ENCODE measurements at places on chromosomes 12 and 14.

GRCh38 chr12:92136965-92137721 lies 8.5 kb downstream of the BTG1 start:
- DNase-seq: peak; percentile 91

GRCh38 chr12:1737652-1738286 lies 46.9 kb downstream of the ADIPOR2 start:
- no peak for DNase-seq

DNA sequence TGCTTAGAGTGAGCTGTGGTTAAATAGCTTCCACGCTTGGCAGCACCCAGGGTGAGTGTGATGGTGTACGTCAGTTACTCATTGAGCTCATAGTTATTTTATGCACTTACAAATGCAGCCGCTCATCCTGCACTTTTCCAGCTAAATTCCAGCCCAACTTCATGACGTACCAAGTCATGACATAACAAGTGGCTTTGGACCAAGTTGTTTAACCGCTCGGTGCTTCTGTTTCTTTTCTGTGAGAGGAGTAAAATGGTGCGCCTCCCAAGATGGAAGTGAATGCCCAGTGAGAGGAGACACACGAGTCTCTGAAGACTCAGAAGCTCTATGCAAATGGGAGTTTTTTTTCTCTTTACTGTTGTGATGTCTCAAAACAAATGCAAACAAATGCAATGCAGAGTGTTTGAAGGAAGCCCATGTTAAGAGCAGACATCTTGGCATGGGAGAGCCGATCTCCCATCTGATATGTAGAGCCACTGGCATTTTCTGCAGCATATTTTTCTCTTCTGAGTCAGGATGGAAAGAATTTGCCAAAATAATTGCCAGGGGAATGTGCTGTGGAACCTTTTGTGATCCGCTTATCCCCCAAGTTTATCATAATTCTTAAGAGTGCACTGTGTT lies 72.2 kb downstream of the FBXW8 start:
- peak; percentile 57 for DNase-seq

- no peak for DNase-seq
These were observed 4.4 kb downstream of the NACA start for GRCh38 chr12:56720731-56721151.

DNA sequence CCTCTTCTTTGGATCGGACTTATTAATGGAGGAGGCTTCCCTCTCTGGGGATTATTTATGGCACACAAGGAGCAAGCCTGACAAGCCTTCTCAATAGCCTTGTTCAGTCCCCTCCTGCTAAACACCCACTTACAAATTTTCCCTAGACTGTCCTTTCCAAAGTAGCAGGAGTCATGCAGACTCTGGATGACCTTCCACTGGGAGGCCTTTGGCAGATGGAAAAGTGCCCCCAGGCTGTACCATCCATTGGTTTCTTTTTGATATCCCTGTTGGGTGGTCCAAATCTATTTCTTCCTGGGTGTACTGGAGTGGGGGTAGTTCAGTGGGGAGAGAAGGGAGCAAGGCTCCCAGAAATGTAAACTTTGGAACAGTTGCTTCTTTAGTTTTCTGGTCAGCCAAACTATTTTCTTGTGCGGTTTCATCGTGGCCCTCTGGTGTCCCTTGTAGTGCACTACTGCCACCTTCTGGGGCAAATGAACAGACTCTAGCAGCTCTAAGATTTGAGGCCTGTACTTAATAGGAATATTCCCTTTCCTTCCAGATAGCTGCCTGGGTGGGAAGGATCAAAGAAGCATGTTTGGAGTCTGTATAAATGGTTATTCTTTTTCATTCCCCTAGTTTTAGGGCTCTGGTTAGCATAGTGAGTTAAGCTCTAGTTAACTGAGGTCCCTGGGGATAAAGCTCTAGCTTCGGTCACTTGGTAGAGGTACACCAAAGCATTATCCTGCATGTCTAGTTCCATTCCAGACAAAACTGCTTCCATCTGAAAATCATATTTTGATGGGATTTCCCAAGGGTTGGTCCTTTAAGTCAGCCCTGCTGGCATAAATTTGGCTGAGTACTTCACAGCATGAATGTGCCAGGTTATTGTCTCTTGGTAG lies 409.5 kb downstream of the SLC6A15 start:
- peak; percentile 75 for DNase-seq

DNA sequence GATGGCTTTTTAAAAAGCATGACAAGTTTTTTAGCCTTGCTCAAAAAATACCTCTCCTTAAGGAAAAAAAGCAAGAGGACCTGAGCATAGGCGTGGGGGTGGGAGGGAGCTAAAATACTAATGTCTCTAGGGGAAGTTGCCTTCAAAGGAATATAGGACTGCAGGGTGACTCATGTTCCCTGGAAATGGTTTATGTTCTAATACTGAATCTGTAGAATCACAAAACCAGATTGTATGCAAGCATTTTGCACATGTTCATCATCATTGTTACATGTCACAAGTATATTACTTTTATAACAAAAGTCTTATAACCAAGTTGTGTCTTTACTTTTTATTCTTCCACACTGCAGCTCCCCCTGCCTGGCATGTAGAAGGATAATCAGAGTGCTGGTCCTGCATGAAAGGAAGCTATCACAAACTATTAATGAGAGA lies 36.6 kb downstream of the GPR135 start:
- peak; percentile 80 for DNase-seq

DNA sequence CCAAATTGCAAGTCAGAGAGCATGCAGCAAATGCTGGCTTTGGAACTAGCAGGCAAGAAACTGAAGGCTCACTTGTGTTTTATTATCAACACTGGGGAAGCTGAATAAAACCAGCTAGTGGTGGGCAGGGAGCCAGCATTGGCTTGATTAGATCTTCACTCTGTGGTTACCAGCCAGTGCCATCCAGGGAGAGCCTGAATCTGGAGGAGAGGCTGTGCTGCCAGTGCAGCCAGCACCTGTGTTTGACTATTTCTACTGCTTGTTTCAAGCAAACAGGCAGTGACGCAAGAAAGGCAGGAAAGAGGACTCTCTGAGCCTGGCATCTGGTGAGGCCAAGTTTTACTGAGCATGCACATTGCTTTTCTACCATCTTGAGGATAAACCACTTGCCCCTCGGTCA lies 247.0 kb downstream of the PHLDA1 start:
- DNase-seq: peak; percentile 25

DNA sequence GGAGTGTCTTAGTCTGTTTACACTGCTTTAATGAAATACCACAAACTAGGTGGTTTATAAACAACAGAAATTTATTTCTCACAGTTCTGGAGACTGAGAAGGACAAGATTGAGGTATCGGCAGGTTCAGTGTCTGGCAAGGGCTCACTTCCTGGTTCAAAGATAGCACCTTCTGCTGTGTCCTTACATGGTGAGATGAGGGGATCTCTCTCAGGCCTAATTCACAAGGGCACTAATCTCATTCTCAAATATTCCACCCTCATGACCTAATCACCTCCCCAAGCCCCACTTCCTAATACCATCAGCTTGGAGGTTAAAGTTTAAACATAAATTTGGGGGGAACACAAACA lies 35.0 kb upstream of the PLEK2 start:
- DNase-seq: no peak

DNA sequence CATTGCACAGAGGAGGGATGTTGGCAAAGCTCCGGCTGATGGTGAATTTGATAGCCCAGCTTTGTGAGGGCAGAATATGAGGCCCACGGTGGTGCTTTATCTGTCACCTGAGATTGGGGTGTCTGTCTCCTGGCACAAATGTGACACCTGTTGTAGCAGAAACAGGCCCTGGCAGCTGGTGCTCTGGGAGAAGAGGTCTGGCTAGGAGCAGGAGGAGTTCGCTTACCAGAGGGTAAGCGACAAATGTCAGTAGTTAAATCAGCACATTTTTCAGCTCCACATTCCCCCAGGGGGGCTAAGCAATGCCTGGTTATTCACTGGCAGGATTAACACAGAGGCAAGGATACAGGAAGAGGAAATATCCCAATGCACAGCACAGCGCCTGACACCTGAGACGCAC lies 71.1 kb downstream of the B4GALNT3 start:
- DNase-seq: no peak

DNA sequence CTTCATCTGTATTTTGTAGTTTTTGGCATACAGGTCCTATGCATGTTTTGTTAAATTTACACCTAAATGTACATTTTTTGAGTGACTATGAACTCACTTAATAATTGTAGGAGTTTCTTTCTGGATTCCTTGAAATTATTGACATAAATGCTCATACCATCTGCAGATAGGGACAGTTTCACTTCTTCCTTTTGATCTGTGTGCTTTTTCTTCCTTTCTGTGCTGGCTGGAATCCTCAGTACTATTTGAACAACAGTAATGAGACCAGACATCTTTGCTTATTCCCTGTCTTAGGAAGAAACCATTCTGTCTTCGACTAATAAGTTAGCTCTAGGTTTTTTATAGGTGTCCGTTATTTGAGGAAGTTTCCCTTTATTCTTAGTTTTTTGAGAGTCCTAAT lies 110.3 kb downstream of the ADGRD1 start:
- no peak for DNase-seq
